ENCODE measurements at places on chromosomes 6 and 20.

DNA sequence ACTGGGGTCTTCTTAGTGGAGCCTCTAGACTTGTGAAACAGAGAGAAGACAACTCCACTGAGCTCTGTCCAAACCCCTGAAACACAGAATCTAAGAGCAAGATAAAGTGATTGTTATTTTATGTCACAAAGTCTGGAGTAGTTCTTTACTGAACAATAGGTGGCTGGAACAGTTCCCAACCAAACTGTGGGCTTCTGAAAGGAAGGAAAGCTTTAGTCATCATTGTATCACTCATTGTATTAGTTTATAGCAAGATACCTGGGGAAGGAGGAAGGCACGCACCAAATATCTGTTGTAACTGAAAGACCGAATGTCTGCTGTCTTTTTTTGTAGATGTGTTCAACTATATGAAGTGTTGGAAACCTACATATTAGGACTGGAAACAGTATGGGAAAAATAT, 284.9 kb upstream of the TBX18 start:
- DNase-seq: no peak

DNA sequence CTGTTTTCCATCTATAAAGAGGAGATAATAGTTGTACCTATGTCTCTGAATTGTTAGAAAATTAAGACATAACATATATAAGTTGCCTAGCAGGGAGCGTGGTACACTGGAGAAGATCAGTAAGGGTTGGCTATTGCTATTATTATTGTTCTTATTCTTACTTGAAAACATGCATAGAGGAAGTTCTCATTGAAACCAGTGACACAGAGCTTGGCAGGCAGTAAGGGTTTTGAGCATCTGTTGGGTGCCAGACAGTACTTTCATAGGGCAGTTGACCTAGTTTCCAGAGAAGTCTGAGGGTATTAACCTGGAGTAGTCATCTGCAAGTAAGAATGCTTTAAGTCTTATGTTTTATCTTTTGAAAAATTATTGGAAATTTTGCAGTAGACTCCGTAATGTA, 13.3 kb upstream of the SGK1 start:
- DNase-seq: no peak

- no peak for DNase-seq
Observed at GRCh38 chr6:107337191-107337741, 122.1 kb downstream of the PDSS2 start.

- DNase-seq: no peak
Observed at GRCh38 chr20:56859039-56859800, 230.1 kb downstream of the TFAP2C start.

DNA sequence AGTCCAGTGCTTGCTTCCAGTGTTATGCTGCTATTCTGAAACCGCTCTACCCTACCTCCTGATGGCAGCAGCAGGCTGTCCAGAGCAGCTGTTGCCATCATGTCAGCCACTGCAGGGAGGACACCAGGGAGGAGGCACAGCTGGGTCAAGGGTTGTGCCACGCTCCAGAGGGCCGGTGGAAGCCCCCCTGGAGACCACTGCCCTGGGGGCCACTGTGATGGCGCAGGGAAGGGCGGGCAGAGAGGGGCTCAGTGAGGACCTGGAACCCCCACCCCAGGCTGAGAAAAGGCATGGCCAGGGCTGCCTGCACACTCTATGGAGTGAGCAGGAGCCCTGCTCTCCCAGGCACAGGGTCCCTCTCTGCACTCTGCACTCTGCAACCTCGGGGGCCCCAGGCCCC, 271.3 kb upstream of the BTBD3 start:
- DNase-seq: no peak

- no peak for DNase-seq
Observed at GRCh38 chr6:137230547-137230946, 11.4 kb upstream of the IFNGR1 start.

- DNase-seq: no peak
Observed at GRCh38 chr6:107293350-107293749, 166.0 kb downstream of the PDSS2 start.

- DNase-seq: no peak
Observed at GRCh38 chr6:54730767-54731630, 115.6 kb upstream of the FAM83B start.

All from CD4-positive, alpha-beta T cell treated with Interleukin-21 for 1 hour (primary cell).